ENCODE measurements at places on chromosomes 6 and 20.

- no peak for ATAC-seq
Measured at GRCh38 chr20:32609111-32609773, 24.1 kb upstream of the NOL4L start.

DNA sequence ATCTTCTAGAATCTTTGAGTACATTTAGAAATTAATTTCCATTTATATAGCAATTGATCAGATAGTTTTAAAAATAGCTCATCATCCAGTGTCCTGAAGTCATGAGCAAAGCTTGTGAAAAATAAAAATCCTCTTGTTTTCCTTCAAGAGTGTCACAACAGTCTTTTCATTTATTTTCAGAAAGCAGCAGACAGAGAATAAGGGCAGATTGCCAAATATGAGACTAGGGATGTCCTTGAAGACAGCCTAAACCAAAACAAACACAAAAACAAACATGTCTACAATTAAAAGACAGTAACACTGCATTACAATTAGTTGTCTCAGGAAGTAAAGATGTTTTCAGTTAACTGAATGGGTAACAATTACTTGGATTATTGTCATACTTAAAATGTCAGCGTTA lies 682.8 kb downstream of the TFAP2A start:
- no peak for ATAC-seq

- no peak for ATAC-seq
Measured at GRCh38 chr6:168071620-168072019, 7.4 kb downstream of the FRMD1 start.

DNA sequence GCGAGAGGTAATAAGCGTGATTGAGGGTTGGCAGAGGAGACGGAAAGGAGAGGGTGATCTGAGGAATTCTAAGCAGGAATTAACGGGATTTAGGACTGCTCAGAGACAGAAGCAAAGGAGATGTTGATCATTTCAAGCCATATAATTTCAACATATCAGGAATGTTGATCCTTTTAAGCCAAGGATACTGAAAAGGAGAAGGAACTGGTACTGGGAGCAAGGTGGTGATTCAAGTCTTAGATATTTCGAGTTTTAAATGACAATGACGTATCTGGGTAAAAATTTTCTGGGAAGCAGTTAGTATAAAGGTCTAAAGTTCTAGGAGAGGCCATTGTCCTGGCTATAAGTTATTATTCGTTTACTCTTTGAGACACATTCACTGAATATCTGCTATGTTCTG lies 91.3 kb upstream of the OGFRL1 start:
- ATAC-seq, result no peak

DNA sequence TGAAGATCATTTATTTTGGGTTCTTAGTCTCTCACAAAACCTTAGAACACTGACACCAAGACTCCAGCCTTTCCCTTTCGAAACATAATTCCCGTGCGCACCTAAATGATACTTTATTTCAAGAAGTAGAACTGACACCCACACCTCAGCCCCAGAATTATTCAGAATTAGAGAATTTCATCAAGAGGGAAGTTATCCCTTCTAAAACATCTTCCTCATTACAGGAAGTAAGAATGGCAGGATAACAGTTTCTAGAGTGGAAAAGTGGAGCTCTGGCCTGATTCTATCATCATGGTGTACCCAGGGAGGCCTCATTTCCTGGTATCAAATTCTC lies 1.4 kb upstream of the SRXN1 start:
- no peak for ATAC-seq

DNA sequence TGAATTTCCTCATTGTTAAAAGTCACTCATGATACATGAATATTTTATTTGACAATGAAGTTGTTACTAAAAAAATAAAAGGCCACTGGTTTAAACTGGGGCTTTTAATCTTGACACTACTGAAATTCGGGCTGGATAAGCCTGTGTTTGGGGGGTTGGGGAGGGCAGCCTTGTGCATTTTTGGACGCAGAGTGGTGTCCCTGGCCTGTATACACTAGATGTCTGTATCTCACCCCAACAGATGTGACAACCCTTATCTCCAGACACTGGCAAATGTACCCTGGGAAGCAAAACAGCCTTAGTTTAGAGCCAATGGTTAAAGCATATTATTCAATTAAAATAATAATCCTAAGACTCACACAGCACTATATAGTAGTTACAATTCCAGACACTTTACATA lies 24.8 kb downstream of the MAN1A1 start:
- no peak for ATAC-seq

DNA sequence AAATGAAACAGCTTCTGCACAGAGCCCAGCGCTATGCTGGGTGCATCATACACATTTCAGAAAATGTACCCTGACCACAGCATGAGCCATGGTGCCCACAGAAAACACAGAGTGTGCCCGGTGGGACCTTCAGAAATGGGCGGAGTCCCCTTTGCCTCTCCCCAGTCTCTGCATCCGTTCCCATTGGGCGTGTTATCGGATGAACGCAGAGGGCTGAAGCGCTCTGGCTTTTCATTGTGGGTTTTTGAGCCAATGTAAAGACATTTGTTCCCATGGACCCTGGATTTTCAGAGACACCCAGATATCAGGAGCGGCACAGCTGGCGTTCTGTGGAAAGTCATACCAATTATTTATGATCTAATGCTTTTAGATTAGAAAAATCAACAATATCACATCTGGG lies 99.8 kb downstream of the DACT2 start:
- ATAC-seq, result no peak

DNA sequence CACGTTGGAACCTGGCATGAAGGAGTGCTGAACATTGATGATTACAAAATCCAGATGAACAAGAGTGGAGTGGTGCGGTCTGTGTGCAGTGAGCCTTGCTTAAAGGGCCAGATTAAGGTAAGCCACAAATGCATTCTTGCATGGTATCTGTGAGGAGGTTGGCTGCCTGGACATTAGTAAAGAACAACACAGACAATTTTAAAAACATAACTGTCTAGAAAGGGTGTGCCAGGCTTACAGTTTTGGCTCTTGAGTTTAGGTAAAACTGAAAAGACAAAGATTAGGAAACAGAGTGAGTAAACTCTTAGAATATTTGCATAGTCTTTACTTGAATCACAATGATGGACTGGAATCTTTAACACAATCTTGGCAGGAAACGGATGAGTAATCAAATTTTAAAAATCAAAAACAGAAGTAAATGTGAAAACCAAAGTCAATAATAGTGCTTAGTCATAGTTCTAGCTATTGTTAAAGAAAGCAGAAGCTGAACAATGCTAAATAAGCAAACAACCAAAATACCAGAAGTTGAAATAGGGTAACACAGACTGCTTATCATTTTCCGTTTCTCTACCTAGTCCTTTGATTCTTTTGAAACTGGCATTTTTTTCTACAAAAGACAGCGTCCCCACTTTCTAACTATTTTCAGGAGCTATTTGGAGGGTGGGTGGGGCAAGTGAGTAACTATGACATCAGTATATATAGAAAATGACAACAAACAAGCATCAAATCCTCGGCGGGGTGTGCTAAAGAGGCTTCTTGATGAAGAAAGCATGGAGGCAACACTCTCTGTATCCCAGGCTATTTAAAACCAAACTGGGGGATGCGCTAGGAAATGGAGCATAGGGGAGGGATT lies 185.8 kb upstream of the RAB32 start:
- ATAC-seq, result peak; percentile 79

DNA sequence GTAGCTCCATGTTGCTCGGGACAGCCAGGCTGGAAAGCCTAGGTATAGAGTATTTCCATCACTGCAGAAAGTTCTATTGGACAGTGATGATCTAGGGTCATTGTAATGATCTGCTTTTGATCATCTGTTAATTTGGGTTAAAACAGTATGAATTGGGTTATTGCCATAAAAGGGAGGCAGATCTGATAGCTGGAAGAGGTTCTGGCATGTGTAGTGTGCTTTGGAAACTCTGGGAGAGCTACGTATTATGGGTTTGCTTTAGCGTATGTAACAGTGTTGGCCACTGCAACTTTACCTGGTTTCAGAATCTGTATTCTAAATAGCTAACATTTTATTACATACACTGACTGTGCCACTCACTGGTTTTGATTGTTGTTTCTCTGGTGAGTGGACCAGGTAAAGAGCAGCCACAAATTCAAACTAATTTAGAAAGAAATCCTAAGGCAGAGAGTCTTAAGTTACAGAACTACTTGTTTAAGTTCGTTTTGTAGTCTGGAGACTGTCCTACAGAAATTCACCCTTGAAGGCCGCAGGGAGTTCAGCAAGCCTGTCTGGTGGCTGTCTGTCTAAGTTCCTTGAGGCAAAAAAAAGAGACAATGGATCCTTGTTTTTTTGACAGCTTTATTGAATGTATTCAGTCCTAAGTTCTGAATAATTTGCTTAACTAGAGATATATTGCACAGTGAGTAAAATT lies 300.3 kb downstream of the PRL start:
- no peak for ATAC-seq

All from activated T-helper 17 cell treated with anti-CD3 and anti-CD28 coated beads, Interleukin-2, amount 50 U/mL, for 72 hours (primary cell).